ENCODE measurements at places on chromosomes 7 and 10.

- DNase-seq: no peak
Measured at GRCh38 chr7:148735141-148735540, 36.4 kb downstream of the CUL1 start.

DNA sequence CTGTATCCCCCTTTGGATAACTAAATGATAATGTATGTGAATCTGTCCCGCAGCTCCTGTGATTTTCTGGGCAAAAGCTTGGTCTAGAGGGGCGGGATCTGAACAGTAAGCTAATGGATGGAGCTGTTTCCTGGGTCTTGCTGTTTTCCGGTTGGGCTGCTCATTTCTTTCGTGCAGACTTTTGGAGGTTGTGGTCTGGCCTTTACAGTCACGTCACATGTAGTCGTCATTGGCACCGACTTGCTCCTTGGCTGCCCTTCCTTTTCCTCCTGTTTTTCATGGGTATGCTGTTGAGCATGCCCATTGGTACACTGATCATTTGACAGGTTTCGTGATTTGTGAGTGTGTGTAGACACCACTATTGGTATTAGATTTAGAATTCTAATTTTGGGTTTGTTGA lies 2.0 kb downstream of the FBH1 start:
- DNase-seq: no peak

DNA sequence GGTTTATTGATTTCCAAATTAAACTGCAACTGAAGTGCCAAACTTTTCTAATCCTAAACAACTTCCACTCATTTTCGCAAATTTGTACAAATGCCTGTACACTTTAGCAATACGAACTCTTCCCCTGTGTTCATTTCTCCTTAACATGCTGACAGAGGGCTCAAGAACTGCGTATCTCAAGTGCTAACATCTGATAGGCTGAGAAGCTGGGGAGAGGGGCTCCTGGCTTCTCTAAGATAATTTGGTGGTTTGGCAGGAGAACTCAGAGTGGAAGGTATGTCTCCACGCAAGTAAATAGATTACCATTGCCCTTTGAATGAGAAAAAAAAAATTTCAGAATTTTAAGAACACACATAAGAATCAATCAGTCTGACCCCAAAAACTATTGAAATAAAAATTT lies 53.3 kb upstream of the ANLN start:
- DNase-seq: no peak

DNA sequence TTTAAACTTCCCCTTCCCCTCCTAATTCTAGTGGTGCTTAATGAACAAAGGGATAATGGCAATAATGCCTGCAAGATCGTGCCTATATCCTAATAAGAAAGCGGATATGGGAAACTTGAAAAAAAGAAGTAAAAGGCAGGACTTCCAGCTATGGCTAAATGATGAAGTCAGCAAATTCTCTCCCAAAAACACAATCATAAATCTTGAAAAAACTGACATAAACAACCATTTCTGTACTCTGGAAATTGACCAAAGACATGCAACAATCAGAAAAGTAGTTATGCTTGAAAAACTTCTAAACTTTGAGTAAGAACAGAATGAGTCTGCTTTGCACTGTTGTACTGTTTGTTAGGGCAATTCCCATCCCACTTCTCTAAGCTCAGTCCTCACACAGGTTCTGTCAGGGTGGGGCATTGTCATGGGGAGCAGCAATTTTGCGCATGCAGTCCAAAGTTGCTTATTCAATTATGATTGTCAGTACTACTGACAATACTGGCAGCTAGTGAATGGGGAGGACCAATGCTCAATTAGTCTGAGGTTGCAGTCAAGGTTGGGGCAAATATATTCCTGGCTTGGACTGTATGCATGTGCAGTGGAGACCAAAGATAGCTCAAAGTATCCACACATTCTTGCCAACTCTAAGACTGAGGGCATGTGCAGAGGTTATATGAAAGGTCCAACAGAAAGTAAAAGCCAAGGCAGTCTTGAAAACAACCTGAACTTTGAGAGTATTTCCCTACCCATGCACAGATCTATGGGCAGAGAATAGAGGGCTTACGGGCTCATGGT lies 34.1 kb upstream of the ARHGAP22 start:
- DNase-seq: no peak

DNA sequence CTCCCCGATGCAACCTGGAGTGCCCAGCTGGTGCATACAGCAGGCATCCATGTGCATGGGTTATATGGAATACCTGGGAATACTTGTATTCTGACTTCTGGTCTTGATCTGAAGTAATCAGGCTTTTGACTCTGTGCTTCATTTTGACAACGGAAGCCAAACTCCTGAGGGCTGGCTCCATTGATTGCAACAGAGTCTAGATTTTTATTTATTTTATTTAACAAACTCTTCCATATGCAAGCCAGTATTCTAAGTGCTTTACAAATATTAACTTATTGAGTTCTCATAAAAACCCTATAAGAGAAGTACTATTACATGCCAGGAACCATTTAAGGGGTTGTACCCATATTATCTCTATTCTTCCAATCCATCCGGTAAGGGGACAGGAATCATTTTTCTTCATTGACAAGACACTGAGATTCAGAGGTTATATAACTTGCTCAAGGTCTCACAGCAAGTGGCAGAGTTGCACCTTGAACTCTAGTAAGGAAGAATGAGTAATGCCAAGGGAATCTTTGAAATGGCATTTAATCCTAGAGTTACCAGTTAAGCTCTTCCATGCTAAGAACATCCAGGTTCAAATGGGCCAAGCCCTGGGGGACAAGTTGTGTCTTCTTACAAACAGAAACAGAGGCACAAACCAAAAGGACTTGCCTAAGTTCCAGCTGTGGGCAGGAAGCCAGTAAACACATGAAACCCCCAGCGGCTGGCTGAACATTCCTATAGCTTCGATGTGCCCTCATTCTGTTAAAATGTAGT lies 241.0 kb downstream of the WDR11 start:
- no peak for DNase-seq

DNA sequence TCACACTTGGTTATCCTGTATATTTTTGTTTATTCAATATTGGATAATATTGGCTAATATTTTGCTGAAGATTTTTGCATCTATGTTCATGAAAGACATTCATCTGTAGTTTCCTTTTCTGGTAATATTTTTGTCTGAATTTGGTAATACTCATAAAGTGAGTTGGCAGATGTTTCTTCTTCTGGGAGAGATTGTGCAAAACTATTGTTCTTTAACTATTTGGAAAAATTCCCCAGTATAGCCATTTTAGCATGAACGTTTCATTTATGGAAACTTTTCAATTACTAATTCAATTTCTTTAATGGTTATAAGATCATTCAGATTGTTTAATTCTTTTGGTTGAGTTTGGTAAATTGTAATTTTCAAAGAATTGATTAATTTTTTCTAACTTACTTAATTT lies 560.8 kb upstream of the FZD8 start:
- no peak for DNase-seq

DNA sequence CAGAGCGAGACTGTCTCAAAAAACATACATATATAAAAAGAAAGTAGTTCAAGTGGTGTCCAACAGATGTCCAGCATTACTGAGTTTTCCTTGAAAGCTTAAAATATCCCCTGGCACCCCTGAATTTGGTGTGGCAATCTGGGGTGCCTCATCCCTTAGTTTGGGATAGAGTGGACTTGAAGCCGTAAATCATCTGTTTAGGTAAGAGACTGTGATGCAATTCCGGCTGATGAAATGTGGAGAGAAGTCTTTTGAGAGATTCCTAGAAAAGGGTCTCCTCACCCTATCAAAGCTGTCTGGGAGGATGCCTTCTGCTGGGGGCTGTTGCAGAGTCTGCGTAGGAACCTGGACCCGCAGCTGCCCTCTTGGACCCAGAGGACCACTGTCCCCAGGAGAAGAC lies 408.0 kb downstream of the RPS24 start:
- DNase-seq: no peak

GRCh38 chr7:100613412-100614175 lies 1.3 kb downstream of the MOSPD3 start:
- DNase-seq: no peak

Data from stimulated activated CD4-positive, alpha-beta T cell treated with anti-CD3 and anti-CD28 coated beads, Interleukin-4, amount 100 ng/mL, for 4 hours (primary cell).